ENCODE measurements at places on chromosomes 13 and 19. TPM values are rescaled to one million over a fixed set of nuclear protein-coding genes. Genes with fewer than 3 reads are reported as not detected.

Gene ODAD3
- total RNA-seq, result 0.31 TPM

- peak; percentile 97 for DNase-seq
Measured at GRCh38 chr19:11355160-11356073, at the start of gene PLPPR2. PLPPR2 (plus strand) TSS chr19:11355432; CDS start chr19:11357674, 2,242 bp downstream.

DNA sequence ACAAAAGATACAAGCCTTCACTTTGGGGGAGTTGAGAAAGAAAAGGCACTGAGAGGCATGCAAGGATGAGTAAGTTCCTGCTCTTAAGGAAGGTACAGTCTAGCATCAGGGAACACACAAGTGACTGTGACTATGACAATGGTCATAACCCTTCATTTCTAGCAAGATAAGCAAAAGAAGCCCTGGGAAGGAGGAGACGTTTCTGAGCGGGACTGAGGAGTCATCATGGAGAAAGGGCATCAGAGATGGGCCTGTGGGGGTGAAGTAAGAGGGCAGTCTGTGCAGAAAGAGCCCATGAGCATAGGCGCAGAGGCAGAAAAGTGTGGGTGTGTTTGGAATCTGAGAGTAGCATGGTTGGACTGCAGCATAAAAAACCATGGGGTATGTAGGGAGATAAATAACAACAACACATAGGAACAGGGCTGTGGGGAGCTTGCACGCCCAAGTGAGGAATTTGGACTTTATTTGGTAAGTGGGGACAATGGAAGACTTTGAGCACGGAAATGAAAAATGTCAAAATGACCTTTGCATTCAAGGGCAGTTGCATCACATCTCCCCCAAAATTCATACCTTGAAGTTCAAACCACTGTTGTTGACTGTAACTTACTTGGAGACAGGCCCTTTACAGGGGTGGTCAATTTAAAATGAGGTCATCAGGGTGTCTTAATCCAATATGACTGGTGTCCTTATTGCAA, 86.7 kb downstream of the MBNL2 start:
- no peak for DNase-seq

GRCh38 chr19:10189616-10190015, 5.1 kb downstream of the DNMT1 start:
- DNase-seq, result no peak

DNA sequence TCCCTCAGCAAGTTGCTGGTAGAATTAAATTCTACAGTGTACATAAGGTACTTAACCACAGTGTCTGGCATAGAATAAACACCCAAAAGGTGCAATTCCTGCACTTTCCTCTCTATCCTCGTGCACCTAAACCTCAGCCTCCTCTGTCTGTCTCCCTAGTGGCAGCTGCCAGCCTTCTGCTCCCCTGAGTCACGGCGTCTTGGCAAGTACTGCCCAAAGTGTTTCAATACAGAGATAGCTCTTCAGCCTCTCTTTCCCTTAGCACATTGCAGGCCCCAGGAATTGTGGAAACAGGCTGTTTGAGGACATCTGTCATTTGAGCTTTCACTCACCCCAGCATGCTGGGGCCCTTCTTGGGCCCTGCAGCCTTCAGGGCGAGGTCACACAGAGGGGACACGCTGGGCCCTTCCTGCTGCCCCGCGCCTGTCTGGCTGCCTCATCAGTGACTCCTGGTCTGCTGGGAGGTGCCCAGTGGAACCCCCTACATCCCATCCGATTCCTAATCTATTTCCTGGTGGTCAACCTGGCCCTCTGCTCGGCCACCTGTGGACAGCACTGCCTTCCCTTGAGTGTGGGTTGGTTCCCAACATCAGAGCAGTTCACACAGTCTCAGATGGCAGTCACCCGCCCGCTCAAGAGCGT, 19.3 kb downstream of the COL4A2 start:
- DNase-seq, result no peak

DNA sequence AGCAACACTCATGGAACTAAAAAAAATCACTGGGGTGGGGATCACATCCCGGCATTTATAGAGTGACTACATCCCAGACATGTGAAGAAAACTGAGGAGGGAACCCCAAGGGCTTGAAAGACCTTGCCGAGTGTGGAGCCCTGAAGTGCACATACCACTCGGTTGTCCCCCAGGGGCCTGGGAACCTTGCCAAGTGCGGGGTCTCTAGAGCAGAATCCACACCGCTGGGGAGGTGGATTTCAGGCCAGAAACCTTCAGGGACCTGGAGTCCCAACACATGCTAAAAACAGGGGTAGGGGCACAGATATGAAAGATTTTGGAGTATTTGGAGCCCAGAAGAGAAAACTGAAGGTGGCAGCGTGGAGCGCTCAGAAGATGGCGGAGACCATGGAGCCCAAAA, 35.2 kb downstream of the ERICH4 start:
- no peak for DNase-seq

- no peak for DNase-seq
Measured at GRCh38 chr13:21905486-21905885, 234.6 kb downstream of the FGF9 start.

Gene GPR183
- total RNA-seq, result 19.5 TPM

DNA sequence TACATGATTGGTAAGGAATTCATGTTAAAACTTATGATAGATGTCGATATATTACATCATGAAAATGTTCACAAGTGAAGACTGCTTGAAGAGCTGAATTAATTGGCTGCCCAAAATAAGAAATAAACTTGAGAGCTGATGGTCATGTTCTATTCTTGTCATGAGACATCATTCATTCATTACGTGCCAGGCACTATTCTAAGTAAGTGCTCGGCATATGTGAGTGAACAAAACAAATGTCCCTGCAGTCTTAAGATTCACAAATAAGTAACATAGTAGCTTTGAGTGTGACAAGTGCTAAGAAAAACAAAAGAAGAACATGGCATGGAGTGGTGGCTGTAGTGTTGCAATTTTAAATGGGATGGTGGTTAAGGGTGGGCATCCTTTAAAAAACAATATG, 329.3 kb downstream of the SUCLA2 start:
- no peak for DNase-seq

Gene CYP2A6
- total RNA-seq, result not detected

Gene DACH1
- total RNA-seq, result 4.9 TPM

- DNase-seq, result no peak
Measured at GRCh38 chr13:74070513-74070912, 63.7 kb downstream of the KLF12 start.

DNA sequence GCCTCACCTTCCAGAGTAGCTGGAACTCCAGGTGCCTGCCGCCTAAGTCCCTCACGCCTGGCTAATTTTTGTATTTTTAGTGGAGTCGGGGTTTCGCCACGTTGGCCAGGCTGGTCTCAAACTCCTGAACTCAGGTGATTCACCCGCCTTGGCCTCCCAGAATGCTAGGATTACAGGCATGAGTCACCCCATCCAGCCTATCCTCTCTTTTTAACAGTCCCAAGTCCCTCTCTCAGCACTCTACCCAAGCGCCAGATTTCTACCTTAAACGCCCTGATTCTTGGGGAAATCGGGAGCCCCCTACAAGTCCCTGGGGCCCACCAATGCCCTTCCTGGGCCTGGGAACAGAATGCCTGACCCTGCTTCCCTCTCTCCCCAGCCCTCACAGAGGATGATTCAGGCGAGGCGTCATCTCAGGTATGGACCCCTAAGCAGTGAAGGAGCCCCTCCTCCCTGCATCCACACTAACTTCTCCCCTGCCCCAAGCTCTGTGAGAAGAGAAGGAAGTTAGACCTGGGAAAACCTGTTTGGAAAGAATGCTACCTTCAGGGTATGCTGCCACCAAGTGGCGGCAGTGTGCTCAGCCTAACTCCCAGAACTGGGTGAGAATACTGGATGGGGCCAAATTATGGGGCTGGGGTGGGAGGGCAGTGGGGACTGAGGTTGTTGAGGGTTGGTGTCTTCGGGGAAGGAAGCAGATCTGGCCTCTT, 20.8 kb upstream of the EBI3 start:
- DNase-seq, result no peak

DNA sequence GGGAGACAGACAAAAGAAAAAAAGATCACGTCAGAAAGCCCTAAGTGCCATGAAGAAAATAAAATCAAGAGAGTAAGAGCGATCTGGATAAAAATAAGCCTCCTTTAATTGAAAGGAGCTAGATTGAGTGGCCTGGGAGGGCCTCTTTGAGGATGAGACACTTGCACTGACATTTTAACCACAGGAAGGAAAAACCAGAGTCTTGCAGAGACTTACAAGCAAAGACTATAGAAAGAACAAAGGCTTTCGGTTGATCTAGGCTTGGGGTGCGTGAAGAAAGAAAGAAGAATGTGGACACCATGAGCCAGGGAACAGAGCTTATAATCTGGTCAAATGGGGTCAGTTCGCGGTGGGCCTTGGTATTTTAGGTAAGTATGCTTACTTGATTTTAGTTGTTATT, 342.7 kb downstream of the COG6 start:
- no peak for DNase-seq

DNA sequence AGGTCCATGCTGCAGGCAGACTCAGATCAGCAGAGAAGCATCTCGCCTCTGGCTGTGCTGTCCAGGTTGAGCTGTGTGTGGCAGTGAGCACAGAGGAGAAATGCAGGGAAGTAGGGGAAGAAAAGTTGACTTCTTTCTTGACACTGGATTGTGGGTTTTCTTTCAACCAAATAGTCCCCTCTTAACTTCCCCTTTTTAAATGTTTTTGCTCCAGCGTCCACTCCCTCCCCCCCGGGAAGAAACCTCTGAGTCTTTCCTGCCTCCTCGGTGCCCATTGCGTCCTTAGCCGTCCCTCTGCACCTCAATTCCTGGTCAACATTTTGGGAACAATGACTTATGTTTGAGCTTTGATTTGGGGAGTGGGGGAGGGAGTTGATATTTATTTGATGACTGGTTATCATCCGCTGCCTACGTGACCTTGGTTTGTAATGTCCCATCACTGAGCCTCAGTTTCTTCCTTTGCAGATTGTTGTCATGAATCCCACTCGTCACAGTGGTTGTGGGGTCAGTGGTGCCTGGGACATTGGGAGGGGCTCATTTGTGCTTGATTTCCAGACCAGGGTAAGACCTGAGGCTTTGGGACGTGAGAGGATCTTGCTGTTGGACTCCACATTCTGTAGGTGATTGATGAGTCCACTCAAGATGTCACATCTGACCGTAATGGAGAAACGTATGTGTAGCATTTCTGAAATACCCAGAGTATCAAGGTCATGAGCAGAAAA, at the start of gene LILRB2:
Gene LILRB2, minus strand, starts transcription at position 104 of the 722 bp plus-strand sequence. CDS start 614 bp downstream, outside the sequence.
- DNase-seq, result no peak

- no peak for DNase-seq
Measured at GRCh38 chr13:43631106-43631505, 155.7 kb downstream of the ENOX1 start.

Gene SBSN
- total RNA-seq, result not detected

Gene P2RY11
- 9.9 TPM for total RNA-seq

GRCh38 chr13:97257228-97257755, 35.2 kb downstream of the MBNL2 start:
- DNase-seq, result no peak

GRCh38 chr13:66139701-66140100, 1090.4 kb downstream of the PCDH9 start:
- DNase-seq, result no peak

GRCh38 chr13:23630349-23631093, 60.3 kb downstream of the TNFRSF19 start:
- DNase-seq, result no peak

Gene CAPN12
- 5.6 TPM for total RNA-seq

DNA sequence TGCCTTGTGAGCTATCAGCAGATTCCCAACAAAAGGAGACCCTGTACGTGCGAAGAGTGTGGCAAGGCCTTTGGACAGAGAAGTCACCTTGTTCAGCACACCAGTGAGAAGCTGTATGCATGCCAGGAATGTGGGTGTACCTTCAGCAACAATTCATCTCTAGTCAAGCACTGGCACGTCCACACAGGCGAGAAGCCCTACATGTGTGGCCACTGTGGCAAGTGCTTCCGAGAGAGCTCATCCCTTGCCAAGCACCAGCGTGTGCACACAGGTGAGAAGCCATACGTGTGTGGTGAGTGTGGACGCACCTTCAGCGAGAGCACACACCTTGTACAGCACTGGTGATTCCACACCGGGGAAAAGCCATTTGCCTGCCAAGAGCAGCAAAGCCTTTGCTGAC, 7.6 kb upstream of the ZSCAN22 start:
- DNase-seq, result no peak

- no peak for DNase-seq
Measured at GRCh38 chr13:21316376-21316775, 139.9 kb downstream of the MRPL57 start.

Gene KLK15
- not detected for total RNA-seq

Gene NCR1
- total RNA-seq, result 0.45 TPM

DNA sequence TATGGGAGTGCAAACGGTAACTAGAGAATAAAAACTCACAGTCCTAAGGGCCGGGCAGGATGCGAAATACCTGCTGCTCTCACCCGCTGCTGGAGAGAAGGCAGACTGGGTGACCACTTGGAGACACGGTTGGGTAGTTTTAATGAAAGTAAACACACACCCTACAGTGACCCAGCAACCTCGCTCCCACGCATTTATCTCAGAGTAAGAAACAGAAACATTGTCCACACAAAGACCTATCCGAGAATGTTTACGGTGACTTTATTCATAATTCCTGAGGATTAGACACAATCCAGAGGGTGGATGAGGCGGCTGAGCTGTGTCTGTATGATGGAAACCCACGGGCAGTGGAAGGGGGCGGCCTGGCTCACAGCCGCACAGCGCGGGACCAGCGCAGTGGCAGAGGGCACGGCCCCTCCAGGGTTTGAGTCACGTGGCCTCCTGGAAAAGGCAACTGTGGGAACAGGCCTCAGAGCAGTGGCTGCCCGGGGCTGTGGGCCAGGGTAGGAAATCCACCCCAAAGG, 73.5 kb upstream of the C13orf46 start:
- DNase-seq, result no peak

- peak; percentile 70 for DNase-seq
Measured at GRCh38 chr19:43700395-43701000, 15.4 kb upstream of the IRGC start.

Gene CCDC169
- total RNA-seq, result 0.89 TPM

- DNase-seq, result no peak
Measured at GRCh38 chr19:18097993-18098890, 664 bp downstream of the MAST3 start.

GRCh38 chr13:54347531-54347930, 1318.9 kb downstream of the OLFM4 start:
- DNase-seq, result no peak

Gene ZNF772
- total RNA-seq, result 12.5 TPM

GRCh38 chr19:12064590-12065538, at the start of gene ZNF844:
ZNF844 (plus strand) TSS chr19:12064731; CDS start chr19:12064874, 143 bp downstream.
- DNase-seq, result peak; percentile 99

Gene DCT
- total RNA-seq, result 0.94 TPM

Gene NUDT15
- total RNA-seq, result 6.9 TPM

- DNase-seq, result no peak
Measured at GRCh38 chr19:32581705-32582179, 752 bp downstream of the PDCD5 start.

DNA sequence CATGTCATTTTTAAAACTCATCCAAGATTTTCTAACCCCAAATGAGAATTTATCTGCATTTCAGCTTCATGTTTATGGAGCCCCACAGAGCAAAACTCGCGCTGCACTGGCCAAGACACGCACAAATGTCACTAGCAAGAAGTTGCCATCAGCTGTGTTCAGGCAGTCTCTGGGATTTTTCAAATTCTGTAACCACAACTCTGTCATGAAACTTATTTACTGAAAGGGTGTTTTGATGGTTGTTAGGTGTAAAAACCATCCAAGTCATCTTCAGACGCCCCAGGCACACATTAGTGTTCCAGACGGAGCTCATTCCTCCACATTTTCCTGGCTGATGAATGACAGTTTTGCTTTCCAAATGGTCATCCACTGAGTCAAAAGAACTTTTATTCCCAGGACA, 63.4 kb downstream of the SLC7A1 start:
- DNase-seq, result peak; percentile 17

Gene ARMC6
- 12.3 TPM for total RNA-seq

Measured in sciatic nerve (tissue), 2 donors.